ENCODE measurements at places on chromosomes 16 and 17. TPM values are rescaled to one million over a fixed set of nuclear protein-coding genes. Genes with fewer than 3 reads are reported as not detected.

Gene VWA3A
- total RNA-seq: not detected

Gene AKTIP
- total RNA-seq: 50.4 TPM

Gene C16orf86
- 0.98 TPM for total RNA-seq

Gene TNRC6A
- total RNA-seq: 52.4 TPM

Gene HSD11B2
- total RNA-seq: 0.22 TPM

Gene TERB1
- 0.33 TPM for total RNA-seq

Gene AXIN2
- total RNA-seq: 4.2 TPM

Gene HERPUD1
- total RNA-seq: 134 TPM

Gene SGCA
- total RNA-seq: not detected

Gene CDRT15
- not detected for total RNA-seq

Gene NLE1
- total RNA-seq: 5.1 TPM

Gene OR3A2
- 1.7 TPM for total RNA-seq

Gene SPN
- total RNA-seq: 1.1 TPM

Gene CBX4
- 7.3 TPM for total RNA-seq

Gene MYADML2
- not detected for total RNA-seq

Gene GUCY2D
- not detected for total RNA-seq

Gene NACA2
- not detected for total RNA-seq

Gene KRT25
- not detected for total RNA-seq

Gene SCN4A
- 28.7 TPM for total RNA-seq

Gene HYDIN
- total RNA-seq: 0.44 TPM

Gene ABI3
- 0.82 TPM for total RNA-seq

Gene NPB
- not detected for total RNA-seq

Gene PERCC1
- total RNA-seq: not detected

Gene ODAD4
- 0.88 TPM for total RNA-seq

Gene WNK4
- total RNA-seq: 0.85 TPM

Gene TBC1D3C
- not detected for total RNA-seq

Gene SLC6A2
- not detected for total RNA-seq

Gene STX8
- total RNA-seq: 97.5 TPM

Gene CBX8
- total RNA-seq: 0.68 TPM

Gene SLC35G6
- not detected for total RNA-seq

All from subcutaneous adipose tissue (tissue), 4 donors.